ENCODE measurements at places on chromosomes 12 and 14.

GRCh38 chr12:99619389-99620158 lies 28.0 kb upstream of the GARIN6 start:
- no peak for DNase-seq

- DNase-seq, result no peak
Measured at GRCh38 chr14:90319634-90320541, 11.9 kb downstream of the NRDE2 start.

- no peak for DNase-seq
Measured at GRCh38 chr12:123148655-123149054, 2.2 kb downstream of the PITPNM2 start.

GRCh38 chr12:70267550-70267949 lies 24.3 kb downstream of the CNOT2 start:
- no peak for DNase-seq

DNA sequence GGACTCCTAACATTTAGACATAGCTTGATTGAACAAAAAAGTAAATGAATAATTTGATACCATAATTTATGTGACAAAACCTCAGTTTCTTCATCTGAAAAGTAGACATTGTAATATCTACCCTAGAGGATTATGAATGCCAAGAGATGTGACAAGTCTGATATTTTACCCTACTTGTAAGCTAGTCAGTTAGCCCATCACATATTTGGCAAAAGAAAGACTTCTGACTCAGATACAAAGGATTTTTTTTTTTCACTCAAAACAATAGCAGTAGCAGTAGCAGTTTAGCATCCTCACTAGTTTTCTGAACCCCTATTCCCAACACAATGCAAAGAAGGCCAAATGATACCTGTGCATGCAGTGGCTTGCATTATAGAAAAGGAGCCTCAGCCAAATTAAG lies 377.3 kb upstream of the E2F7 start:
- DNase-seq, result no peak
